PC-3 (cell line): ENCODE measurements at places on chromosomes 13 and 19.

- no peak for DNase-seq
These were observed 11.0 kb downstream of the SLC7A9 start for GRCh38 chr19:32858559-32858958.

GRCh38 chr19:7975037-7975436 is 30.4 kb downstream of the ELAVL1 start:
- DNase-seq = no peak

- DNase-seq = no peak
These were observed 648.3 kb upstream of the ARGLU1 start for GRCh38 chr13:107216046-107216755.

DNA sequence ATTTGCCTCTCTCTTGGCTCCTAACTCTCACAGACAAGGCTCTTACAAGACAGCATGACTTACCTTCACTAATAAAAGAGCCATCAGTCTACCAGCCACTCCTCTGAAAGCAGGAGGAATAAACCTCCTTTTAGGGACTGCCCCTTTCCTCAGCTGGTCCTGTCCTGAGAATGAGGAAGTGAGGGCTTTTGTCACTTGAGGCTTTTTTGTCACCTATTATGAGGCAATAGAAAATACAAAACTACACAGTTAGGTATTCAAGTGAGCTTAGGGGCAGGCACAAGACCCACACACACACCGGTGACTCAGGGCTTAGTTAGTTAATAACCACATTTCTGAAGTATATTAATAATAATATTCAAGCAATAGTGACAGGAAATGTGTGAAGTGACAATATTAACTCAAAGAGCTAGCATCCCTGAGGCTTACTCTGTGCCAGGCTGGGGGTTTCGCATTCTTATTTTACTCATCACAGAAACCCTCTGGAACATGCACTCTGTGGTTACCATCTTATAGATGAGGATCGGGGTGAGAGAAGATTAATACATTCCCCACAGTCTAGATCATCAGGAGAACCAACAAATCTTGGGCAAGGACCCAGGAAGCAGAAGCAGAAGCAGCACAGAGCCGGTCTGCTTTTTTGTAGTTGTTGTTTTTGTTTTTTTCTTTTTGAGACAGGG is 379.9 kb downstream of the LIG4 start:
- peak; percentile 92 for DNase-seq

GRCh38 chr13:44088991-44089413 is 209.3 kb downstream of the LACC1 start:
- no peak for DNase-seq

DNA sequence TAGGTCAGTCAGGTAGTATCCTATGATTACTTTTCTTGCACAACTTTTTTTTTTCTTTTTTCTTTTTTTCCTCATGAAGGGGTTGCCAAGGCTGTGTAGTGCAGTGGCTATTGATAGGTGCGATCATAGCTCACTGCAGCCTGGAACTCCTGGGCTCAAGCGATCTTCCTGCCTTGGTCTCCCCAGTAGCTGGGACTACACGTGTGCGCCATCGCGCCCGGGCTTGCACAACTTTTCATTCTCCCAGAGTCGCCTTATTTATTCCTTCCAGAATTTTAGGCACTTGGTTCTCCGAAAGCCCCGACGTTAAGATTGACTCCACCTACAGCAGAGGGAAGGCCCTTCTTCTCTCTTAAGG is 867 bp upstream of the ZNF613 start:
- no peak for DNase-seq

DNA sequence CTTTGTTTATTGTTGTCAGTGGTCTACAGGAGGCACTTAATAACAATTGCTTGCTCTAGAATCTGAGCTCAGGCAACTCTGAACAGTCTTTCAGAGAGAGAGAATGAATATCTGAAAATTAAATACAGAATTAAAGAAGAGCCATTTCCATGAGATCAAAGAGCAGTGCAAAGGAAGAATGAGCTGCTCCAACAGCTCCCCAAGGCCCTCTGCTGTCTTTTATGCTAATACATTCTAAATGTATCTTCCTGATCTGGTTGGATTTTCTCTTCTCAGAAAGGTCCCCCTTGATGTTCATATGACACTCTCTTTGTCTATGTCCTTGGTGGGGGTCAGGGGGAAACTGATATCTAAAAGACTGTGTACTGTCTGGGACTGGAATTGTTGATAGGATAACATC is 1029.6 kb downstream of the PCDH9 start:
- no peak for DNase-seq

DNA sequence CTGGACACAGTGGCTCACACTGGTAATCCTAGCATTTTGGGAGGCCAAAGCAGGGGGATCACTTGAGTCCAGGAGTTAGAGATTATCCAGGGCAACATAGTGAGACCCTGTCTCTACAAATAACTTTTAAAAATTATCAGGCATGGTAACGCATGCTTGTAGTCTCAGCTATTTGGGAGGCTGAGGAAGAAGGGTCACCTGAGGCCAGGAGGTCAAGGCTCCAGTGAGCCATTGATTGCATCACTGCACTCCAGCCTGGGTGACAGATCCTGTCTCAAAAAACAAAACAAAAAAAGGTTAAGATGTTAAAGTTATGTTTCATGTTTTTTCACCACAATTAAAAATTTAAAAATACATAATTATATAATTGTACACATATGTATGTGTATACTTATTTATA is 19.2 kb upstream of the DIAPH3 start:
- DNase-seq = no peak

DNA sequence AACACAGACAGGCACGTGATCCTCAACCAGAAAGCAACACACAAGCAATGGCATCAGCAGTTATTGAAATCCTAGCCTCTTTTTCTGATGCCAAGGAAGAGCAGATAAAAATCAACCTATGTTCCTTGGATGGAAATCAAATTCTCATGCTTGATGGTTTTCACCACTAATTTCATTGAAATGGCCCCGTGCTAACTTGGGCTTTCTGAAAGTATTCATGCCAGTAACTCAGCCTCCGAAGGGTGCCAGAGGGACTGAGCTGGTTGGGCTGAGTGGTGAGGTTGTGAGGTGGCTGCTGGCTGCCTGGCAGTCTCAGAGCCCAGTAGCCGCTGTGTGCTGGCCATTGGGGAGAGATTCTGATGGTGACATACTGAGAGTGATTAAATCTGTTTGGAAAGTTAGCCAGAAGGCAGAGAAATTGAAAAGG is 309.3 kb downstream of the DCT start:
- DNase-seq = no peak

GRCh38 chr13:31119966-31120700 is 41.6 kb downstream of the HSPH1 start:
- no peak for DNase-seq

DNA sequence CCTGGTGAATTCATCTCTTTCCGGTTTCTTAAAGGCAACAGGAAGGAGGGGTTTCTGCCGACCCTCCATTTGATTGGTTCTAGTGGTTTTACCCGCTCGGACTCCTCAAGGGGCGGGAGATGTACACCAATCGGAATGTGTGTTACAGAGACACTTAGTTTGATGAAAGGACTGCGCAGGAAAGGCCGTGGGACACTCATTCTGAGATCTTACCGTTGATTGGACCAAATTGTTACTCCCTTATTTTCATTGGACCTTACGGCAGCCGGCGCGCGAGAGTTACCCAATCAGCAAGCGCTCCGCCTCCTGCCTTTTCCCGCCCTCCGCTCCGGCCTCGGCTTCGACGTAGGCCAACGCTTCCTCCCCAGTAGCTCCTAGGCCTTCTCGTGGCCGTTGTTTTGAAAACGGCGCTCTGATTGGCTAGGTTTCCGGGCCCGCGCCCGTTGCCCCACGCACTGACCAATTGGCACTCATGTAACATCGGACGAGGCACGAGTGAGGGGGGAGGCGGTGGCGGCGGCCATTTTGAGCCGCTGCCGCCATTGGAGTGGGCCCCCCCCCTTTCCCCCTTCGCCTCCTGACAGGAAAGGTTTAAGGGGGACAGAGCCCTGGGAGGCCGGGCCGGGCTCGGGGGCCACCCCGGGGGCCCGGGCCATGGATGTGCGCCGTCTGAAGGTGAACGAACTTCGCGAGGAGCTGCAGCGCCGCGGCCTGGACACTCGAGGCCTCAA is at the start of gene HNRNPUL1:
Gene HNRNPUL1 (plus strand): TSS at position 523 of the 731 bp plus-strand sequence. CDS start 132 bp downstream, at position 655.
- peak; percentile 99 for DNase-seq

DNA sequence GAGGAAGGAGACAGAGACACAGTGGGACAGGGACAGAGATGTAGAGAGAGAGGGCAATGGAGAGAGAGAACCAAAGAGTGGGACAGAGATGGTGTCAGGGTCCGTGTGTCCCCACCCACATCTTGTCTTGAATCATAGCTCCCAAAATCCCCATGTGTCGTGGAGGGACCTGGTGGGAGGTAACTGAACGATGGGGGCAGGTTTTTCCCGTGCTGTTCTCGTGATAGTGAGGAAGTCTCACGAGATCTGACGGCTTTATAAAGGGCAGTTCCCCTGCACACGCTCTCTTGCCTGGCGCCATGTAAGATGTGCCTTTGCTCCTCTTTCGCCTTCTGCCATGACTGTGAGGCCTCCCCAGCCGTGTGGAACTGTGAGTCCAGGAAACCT is 7.5 kb upstream of the PLA2G4C start:
- DNase-seq = no peak

GRCh38 chr13:74683411-74683810 is 549.2 kb upstream of the KLF12 start:
- DNase-seq = peak; percentile 31

DNA sequence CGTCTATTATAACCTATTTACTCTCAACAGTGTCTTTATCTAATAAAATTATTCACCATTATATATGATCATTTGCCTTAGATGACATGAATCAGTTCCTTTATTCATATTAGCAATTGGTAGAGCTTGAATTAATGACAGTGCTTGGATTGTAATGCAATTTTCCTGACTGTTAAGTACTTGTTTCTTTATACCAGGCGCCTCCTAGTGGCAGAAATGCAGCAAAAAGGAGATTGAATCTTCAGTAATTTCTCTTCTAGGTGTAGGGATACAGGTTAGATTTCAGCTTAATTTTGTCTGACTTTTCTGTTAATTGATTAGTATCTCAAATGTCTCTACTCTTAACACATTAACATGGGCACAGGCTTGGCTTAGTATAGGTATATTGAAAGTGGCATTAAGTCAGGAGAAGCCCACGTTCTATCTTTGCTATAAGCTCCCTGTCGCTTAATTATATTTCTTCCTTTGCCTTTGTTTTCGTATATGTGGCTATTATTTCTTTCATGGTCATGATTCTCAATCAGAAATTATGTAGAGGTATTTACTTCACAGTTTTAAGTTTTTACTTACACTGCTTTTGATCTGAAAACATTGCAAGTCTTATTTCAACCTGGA is 9.1 kb upstream of the LHFPL6 start:
- peak; percentile 78 for DNase-seq

GRCh38 chr19:38392707-38393308 is 4.3 kb downstream of the SPRED3 start:
- DNase-seq = peak; percentile 10

- peak; percentile 51 for DNase-seq
These were observed 9.6 kb upstream of the METTL21C start for GRCh38 chr13:102704238-102705058.

GRCh38 chr19:44747739-44748425 is 626 bp upstream of the BCL3 start:
- DNase-seq = peak; percentile 46

GRCh38 chr13:91142572-91142971 is 204.9 kb upstream of the MIR17HG start:
- peak; percentile 71 for DNase-seq

DNA sequence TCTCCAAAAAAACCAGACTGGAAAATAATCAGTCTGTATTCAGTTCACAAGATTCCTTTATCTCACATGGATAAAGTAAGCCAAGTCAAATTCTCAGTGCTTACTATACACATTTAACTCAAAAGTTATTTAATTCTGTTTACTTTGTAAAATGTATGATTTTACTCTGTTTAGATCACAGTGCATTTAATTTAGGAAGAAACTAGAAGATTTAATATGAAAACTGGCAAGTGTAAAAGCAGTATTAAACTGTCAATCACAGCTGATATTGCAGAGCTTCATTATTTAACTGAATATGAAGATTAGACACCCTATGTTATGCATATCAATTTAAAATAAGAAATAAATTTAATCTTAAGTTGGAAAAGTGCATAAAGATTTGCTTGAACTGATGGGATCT is 78.0 kb downstream of the DACH1 start:
- no peak for DNase-seq

DNA sequence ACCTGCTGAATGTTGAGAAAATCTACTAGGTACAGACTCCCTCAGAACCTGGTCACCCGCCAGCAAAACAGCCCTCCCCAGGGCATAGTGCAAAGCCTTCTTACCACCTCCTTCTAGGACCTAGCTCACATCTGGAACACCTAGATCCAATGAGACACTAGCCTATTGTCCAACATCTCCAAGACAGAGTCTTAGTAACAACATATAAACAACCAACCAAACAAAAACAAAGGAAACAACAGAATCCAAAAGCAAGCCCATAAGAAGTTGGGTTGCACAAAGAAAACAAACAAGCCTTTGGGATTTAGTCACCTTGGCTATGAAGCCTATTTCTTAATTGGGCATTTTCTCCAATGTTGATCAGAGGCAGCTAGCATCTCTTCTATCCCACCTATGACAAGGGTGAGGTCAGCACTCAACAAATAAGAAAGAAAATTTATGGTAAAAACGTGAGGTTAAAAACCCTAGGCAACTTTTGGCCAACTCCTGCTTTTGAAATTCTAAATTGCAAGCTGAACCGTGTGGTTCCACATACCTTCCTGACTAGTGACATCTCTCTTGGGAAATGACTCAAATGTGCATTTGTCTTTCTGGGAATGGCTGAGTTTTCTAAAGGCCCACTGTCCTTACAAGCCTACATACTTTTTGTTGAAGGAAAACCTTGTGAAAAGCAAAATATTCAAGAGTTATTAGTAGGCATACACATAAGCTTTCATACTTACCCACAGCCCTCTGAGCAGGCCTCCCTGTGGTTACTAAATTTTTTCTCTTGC is 66.7 kb downstream of the FAM216B start:
- no peak for DNase-seq

DNA sequence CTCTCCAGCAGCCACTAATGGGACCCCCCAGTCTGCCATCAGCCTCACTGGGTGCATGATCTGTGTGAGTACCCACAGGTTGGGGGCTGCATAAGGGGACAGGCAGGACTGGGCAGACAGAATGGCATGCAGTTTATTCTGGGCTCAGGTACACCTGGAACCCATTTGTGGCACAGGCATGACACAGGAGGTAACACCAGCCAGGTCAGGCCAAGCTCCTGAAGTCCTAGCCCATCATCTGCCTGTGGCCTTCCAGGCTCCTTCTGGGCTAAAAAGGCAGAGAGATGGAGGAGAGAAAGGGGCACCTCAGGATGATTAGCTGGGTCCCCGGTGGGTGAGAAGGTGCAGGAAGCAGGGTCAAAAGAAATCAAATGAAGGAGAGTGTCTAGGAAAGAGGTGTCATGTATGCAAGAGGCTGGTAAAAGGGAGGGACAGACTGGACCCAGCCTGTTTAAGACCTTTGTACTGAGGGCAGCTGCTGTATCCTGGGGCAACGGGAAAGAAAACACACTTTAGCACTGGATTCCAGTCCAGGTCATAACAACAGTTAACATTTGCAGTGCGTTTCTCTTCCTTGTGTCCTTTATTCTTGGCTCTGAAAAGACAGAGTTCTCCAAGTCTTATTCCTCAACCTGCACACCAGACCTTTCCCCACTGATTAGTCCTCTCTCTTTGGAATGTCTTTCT is 20.2 kb upstream of the DGKH start:
- no peak for DNase-seq

- no peak for DNase-seq
These were observed 279.8 kb upstream of the EDNRB start for GRCh38 chr13:78198419-78198818.
